ENCODE measurements at places on chromosomes 6 and 20. TPM values are rescaled to one million over a fixed set of nuclear protein-coding genes. Genes with fewer than 3 reads are reported as not detected.

IL17F gene
- total RNA-seq = not detected

NRN1 gene
- total RNA-seq = 9.8 TPM

FAM209B gene
- not detected for total RNA-seq

TREM2 gene
- 4.9 TPM for total RNA-seq

CDH26 gene
- total RNA-seq = 0.41 TPM

BAG2 gene
- total RNA-seq = 1.6 TPM

RPP21 gene
- total RNA-seq = 23.2 TPM

OR2J3 gene
- total RNA-seq = not detected

TFAP2D gene
- 2.9 TPM for total RNA-seq

CST2 gene
- not detected for total RNA-seq

SLC25A27 gene
- total RNA-seq = 30.2 TPM

BPI gene
- total RNA-seq = under 0.01 TPM

CPNE5 gene
- total RNA-seq = 12.6 TPM
